ENCODE measurements at places on chromosomes 3 and 15.

- DNase-seq, result no peak
Measured at GRCh38 chr3:194128202-194128918, 7.6 kb upstream of the HES1 start.

GRCh38 chr3:12149029-12149428 lies 9.7 kb downstream of the TIMP4 start:
- no peak for DNase-seq

DNA sequence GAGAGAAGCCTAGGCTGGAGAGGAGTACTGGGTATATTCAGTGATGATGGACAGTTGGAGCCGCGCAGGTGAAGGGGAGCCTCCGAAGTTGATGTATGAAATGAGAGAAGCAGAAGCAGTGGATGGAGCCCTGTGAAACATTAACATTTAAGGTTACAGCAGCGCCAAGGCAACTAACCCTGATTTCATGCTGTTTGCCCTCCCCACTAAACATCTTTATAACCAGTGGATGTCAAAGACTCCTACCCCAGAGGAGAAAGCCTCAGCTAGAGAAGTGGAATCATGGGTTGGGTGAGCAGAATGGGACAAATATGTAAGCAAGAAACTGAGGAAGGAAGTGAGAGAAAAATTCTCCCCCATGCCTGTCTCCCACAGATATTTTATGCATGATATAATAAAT lies 92.0 kb upstream of the NMNAT3 start:
- no peak for DNase-seq

DNA sequence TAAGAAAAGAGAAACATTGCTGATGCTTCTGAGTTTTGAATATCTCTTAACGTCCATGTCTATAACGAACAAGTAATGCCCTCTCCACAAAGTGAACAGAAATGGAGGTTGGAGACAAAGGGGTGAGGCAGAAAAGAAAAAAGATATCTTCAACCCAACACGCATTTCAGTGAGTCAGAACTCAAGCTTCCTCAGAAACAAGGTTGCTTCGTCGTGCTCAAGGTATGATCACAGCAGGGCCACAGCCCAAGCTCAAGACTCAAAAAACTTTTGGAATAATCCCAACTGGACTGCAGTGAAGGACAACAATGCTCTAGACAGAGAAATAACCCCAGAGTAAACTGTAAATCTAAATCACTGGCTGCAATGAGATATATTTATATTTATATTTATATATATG lies 18.9 kb downstream of the WNT5A start:
- DNase-seq, result no peak

DNA sequence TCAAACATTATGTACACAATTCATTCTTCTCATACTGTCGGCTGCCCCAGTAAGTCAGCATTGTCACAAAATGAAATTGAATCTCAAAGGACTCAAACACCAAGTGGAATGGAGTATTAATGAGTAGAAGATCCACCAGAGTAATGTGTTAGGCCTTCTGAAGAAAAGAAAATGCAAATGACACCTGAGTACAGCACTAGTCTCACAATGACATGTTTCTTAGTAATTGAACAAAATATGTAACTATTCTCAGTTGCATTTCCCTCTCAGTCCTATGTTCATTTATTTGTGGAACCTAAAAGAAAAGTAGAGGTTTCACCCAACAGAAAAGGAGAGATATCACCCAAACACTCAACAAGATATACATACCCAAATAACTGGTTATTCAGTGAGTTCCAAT lies 283.9 kb upstream of the THBS1 start:
- DNase-seq, result no peak

- DNase-seq, result peak; percentile 85
Measured at GRCh38 chr3:33787328-33788009, 11.0 kb upstream of the PDCD6IP start.

All from common myeloid progenitor, CD34-positive (primary cell).